Cortex of kidney (tissue), 1 donor: ENCODE measurements at places on chromosomes 1 and 21.

DNA sequence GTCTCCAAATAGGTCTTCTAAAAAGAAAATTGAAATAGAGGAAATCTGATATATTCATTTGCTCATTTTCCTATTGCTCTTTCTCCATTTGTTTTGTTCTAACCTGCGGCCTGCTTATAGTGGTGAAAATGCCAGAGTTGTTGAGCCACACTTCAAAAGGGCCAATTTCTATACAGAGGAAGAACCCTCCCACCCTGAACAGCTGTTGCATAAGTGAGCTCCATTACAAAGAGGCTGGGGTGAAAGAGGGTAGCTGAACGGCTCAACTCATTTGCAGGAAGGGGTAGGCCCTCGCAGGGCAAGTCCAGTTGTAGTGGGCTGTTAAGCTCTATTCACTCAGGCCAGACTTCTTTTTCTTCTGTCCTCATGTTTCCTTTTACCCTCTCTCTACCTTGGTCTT lies 8.8 kb downstream of the ADCY10 start:
- DNase-seq = no peak

DNA sequence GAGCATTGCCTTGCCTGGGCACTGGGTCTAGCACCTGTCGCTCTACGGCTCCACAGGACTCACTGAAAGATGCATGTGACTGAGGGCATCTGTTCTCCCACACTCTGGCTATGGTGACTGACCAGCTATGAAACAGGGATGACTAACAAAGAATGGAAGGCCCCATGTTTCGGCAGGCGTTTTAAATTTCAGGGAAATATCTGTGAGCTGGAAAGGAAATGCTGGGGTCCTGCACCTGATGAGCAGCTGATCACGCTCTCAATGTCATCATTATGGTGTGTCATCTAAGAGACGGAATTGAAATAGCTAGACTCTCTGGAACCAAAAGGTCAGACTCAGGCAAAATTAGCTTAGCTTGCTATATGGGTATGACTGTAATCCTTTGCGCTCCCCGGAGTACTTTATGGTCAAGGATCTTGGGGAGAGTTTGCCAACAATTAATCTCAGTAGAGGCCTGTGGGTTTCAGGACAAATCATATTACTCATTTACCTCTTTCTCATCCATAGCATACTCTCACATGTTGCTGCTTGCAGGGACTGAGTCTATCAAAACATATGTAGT lies 24.5 kb upstream of the PALMD start:
- DNase-seq = no peak

DNA sequence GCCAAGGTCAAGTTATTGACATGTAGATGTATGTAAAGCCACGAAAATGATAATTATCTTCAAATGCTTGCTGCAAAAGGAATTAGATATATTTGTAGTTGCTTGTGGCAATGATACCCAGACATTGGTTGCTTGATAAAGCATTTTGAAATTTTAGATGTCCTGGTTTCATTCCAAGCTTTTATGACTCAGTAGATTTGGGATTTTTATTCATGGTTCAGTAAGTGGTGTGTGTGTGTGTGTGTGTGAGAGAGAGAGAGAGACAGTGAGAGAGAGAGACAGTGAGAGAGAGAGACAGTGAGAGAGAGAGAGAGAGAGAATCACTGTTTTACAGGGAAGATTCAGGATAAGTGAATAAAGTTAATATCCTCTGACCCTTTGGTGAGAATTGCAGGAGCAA lies 498.2 kb upstream of the C1orf87 start:
- DNase-seq = no peak

GRCh38 chr1:77406661-77407060 lies 124.8 kb downstream of the AK5 start:
- DNase-seq = no peak

DNA sequence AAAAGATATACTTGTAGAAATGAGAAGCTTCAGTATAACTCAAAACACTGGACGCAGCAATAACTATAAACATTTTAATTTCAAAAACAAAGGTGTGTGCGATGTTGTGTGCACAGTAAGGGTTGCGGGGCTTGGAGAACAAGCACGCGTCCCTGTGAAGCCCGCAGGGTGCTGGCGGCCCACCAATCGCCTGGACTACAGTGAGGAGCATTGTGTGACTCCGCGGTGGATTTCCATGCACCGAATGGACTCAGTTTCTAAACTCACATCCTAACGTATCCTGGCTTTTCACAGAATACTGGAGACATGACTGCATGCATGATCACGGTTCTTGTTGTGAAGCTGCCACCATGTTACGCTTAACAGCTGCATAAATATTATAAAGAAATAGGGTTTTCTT lies 33.0 kb downstream of the NTPCR start:
- DNase-seq = no peak

DNA sequence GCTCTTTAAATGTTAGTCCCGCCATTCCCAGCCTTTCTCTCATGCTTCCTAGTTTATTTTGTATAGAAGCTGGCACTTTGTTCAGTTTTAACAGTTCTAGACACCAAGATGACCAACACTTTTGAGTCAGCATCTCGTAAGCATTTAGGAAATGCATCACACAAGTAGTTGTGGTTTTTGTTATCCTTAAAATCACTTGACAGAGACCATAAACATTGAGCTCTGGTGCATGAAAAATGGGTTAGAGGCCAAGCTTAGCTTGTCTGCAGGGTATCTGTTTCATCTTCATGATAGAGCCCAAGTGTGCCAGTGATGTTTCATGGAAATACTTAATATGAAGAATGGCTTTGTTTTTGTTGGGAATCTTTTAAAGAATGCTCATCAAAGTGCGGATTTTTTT lies 159.7 kb downstream of the DISP1 start:
- DNase-seq = no peak

DNA sequence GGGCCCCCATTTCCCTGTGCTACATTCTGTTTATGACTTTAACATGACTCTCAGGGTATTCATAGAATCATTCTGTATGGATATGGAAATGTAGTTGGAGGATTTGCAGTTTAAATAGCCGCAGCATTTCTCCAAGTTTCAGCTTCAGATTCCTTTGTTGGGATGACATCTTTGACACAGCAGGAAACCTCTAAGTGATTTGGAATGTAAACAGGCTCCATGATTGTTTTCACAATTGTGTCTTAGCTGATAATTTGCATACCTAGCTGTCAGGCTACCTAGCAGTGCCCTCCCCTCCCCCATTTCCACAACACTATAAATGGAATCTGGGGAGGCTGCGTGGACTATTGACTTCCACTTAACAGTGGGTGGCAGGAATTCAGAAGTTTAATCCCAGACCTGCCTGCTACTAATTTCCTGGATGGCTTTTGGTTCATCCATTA lies 290.2 kb downstream of the HLX start:
- DNase-seq = no peak

GRCh38 chr1:192550922-192551534 lies 24.5 kb upstream of the RGS1 start:
- no peak for DNase-seq

DNA sequence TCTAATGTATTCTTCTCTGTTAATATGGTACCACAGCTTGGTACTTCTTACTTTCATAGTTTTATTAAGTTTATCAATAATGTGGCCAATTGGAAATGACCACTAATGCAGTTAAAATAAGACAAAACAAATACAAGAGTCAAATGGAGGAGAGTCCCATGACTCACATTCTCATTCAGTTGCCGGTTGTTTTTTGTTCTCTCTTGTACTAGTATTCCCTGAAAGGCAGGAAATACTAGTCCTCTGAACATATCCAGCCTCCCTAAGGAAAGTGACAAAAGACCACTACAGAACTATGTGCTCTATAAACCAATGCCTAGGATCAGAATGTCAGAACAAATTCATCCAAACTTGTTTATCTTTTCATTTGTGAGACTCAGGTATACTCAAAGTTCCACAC lies 165.2 kb upstream of the SAMSN1 start:
- no peak for DNase-seq

DNA sequence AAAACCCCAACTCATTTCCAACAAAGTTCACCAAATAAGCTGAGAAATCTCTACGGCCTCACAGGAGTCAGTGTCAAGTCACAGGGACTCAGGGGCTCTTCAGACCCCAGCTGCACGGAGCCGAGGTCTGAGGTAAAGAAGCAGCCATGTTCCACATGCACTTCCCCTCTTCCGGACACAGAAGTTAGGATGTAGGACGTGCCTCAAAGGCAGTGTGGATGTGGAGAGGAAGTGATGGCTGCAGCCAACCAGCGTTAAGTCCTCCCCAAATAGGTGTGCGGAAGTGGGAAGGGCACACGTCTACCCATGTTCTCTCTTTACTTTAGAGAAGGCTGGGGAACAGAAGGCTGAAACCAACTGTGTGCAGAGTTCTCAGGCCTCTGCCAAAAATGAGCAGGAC lies 14.6 kb upstream of the NCF2 start:
- no peak for DNase-seq

DNA sequence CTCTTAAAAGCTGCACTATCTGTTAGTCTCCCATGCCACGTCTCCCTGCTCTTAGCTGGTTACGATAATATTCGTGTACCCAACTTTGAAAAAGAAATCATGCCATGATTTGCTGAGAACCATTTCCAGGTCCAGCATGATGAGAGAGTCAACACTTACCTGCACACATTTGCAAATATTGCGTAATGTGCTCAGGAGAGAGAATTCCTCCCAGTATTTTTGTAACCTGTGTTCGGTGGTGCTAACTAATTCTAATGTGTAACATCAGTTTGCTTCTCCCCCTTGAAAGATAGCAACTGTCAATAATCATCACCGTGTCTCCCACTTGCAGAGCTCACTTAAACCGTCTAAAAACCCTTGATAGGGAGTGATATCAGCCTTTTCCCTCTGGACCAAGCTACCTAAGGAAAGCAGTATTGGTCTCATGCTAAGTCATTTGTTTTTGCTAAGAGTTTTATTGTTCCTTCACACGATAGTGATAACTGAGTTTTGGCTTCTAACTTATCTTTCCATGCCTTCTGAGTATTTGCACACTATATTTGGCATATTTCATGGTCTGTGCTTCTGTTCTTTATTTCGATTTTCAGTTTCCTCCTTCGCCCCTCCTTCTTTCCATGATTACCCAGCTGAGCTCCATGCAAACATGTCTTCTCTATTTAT lies 61.1 kb upstream of the IRF2BP2 start:
- no peak for DNase-seq

GRCh38 chr1:170735366-170736263 lies 71.7 kb downstream of the PRRX1 start:
- DNase-seq = no peak

- no peak for DNase-seq
These were observed 167.2 kb downstream of the ADGRL2 start for GRCh38 chr1:81967951-81968350.

DNA sequence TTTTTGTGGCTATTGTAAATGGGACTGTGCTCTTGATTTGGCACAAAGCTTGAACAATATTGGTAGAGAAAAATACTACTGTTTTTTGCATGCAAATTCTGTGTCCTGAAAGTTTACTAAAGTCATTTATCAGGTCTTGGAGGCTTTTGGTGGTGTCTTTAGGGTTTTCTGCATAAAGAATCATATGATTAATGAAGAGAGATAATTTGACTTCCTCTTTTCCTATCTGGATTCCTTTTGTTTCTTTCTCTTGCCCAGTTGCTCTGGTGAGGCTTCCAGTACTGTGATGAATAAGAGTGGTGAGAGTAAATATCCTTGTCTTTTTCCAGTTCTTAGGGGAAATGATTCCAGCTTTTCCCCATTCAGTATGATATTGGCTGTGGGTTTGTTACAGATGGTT lies 1166.7 kb downstream of the NCAM2 start:
- no peak for DNase-seq

GRCh38 chr21:35609263-35609662 lies 451.1 kb downstream of the SETD4 start:
- no peak for DNase-seq

GRCh38 chr1:189958756-189959155 lies 518.9 kb downstream of the BRINP3 start:
- no peak for DNase-seq

- DNase-seq = no peak
These were observed 25.9 kb upstream of the DDOST start for GRCh38 chr1:20686883-20687725.

GRCh38 chr1:223222377-223222776 lies 79.3 kb upstream of the TLR5 start:
- no peak for DNase-seq

DNA sequence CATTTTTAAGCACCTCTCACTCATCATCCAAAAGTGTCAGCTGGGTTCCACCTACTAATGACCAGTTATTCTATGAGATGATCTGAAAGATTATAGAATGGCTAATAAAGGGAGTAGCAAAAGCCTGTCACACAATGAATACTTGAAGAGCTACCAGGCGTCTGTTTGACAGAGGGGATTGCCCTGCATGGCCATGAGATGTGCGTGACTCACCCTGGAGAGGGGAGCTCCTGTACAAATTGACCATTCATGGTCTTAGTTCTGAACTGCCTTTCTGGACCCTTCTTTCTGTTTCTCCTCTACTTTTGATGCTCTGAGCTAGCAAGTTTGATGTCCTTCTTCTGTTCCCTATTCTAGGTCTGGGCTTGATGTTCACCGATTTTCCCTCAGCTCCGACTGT lies 85.2 kb upstream of the ABCD3 start:
- no peak for DNase-seq

GRCh38 chr1:56617141-56617540 lies 28.0 kb upstream of the PRKAA2 start:
- DNase-seq = no peak

DNA sequence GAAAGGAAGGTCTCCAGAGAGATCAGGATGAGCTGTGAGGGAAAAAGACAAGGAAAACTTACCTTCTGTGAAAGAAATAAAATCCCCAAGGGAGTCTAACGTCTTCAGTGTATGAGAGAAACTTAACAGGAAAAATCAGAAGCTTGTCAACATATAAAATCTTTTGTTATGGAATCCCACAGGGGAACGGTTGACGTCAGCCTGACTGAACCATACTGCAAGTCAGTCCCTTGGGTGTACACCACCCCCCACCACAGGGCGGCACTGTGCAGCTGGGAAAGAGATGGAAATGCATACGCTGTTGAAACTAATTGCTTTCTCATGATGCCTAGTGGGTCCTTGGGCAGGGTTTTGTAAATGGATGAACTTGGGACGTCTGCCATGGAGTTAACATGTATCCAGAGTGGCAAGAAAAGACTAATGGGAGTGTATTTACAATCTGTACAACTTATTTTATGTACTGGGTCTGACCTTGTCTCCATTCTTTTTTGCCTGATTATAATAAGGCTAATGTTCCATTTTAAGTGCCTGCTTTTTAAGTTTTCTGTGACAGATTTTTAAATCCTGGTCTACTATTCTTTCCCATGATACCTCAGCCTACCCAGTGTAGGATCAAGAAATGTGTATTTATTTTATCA lies 22.7 kb downstream of the UTP25 start:
- no peak for DNase-seq

- DNase-seq = no peak
These were observed at the start of gene TNFRSF8 for GRCh38 chr1:12063141-12064072. TSS of gene TNFRSF8 (plus strand) at chr1:12063303. CDS start at chr1:12063599, 296 bp downstream.
